ENCODE measurements at places on chromosomes 12 and 14.

- DNase-seq, result no peak
Observed at GRCh38 chr12:120460157-120460556, 9.4 kb downstream of the SRSF9 start.

GRCh38 chr14:101561897-101562490 is 699 bp downstream of the DIO3 start:
- no peak for DNase-seq

DNA sequence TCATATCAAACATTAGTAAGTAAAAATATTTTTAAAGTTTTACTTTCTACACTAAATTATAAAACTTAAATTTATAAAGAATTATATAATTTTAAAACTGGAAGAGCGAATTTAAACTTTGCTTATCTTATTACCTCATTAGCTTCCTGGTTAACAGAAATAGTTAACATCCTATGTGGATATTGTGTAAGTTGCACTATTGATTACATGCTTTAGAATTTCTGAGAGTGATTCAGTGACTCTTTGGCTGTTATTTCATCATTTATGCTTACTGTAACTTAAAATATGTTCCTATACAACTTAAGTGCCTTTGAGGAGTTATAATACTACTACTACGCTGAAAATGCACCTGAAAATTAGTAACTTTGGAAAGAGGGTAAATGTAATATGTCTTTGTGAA is 101.4 kb downstream of the FOXA1 start:
- no peak for DNase-seq

DNA sequence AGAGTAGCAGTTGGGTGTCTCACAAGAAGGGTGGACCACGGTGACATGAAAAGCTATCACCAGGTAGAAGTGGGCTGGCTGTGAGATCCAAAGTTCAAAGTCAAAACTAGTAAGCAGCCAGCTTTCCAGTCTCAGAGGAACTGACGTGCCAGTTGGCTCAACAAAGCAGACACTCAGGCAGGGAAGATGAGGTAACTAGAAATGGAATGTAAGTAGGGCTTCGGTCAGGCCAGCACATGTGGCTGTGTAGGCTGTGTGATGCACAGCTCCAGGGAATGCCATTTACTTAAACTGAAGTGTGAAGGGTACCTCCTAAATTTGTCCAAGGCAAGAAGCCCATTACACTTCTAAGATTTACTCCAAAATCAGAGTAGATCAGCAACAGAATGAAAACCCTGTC is 43.6 kb downstream of the PTPRR start:
- no peak for DNase-seq

All from stimulated activated CD8-positive, alpha-beta memory T cell treated with anti-CD3 and anti-CD28 coated beads, Interleukin-7, amount 100 ng/mL, for 48 hours (primary cell).